Right atrium auricular region (tissue), 2 donors: ENCODE measurements at places on chromosomes 5 and 9. TPM values are rescaled to one million over a fixed set of nuclear protein-coding genes. Genes with fewer than 3 reads are reported as not detected.

DNA sequence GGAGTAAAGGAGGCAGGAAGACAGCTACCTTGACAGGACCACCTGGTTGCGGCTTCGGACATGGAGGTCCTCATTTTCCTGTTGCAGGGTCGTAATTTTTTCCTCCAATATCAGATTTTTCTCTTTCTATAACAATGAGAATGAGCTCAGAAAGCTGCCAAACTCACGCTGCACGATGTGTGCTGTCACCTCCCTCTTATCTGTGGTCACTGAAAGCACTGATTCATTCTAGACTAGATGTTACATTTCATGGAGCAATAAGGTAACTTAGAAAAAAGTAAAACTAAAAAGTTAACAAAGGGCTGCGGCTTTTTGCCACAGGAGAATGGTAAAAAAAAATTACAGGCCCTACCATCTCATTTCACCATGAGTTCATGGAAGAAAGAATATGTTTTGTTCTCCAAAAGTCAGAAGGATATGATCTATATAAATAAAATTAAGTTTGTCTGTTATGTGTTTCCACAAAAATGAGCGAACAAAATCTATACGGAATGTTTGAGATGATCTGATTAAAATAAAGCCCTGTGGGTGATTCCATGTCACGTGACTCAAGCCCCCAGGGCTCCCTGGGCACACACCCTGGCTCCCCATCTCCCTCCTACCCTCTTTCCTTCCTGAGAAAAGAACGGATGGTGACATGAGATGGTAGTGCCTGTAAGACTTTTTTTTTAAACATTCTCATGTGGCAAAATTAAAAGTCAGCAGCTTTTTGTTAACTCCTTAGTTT, 26.9 kb upstream of the ANXA6 start:
- no peak overlapping the region for H3K4me3 ChIP-seq
- H3K36me3 ChIP-seq, result peaks cover 73% of the 10 kb centered on the region
- H3K27ac ChIP-seq, result no peak overlapping the region
- no peaks in the 10 kb centered on the region for H3K4me1 ChIP-seq

- H3K27ac ChIP-seq, result no peak overlapping the region
- DNase-seq, result no peak
- H3K36me3 ChIP-seq, result no peaks in the 10 kb centered on the region
- no peak overlapping the region for H3K4me3 ChIP-seq
- no peaks in the 10 kb centered on the region for H3K27me3 ChIP-seq
Observed at GRCh38 chr5:111968459-111968858, 211.5 kb upstream of the NREP start.

Gene TXNDC8
- not detected for total RNA-seq

Gene PCDHGA3
- 8.9 TPM for total RNA-seq

- no peak overlapping the region for H3K27ac ChIP-seq
- no peaks in the 10 kb centered on the region for H3K4me1 ChIP-seq
- H3K27me3 ChIP-seq, result no peaks in the 10 kb centered on the region
- DNase-seq, result no peak
Observed at GRCh38 chr9:115137526-115137925, 19.6 kb upstream of the TNC start.

- DNase-seq, result no peak
- H3K4me1 ChIP-seq, result no peaks in the 10 kb centered on the region
- H3K27ac ChIP-seq, result no peak overlapping the region
- no peaks in the 10 kb centered on the region for H3K27me3 ChIP-seq
- H3K36me3 ChIP-seq, result no peaks in the 10 kb centered on the region
Observed at GRCh38 chr5:146751781-146752401, 126.7 kb downstream of the PPP2R2B start.

DNA sequence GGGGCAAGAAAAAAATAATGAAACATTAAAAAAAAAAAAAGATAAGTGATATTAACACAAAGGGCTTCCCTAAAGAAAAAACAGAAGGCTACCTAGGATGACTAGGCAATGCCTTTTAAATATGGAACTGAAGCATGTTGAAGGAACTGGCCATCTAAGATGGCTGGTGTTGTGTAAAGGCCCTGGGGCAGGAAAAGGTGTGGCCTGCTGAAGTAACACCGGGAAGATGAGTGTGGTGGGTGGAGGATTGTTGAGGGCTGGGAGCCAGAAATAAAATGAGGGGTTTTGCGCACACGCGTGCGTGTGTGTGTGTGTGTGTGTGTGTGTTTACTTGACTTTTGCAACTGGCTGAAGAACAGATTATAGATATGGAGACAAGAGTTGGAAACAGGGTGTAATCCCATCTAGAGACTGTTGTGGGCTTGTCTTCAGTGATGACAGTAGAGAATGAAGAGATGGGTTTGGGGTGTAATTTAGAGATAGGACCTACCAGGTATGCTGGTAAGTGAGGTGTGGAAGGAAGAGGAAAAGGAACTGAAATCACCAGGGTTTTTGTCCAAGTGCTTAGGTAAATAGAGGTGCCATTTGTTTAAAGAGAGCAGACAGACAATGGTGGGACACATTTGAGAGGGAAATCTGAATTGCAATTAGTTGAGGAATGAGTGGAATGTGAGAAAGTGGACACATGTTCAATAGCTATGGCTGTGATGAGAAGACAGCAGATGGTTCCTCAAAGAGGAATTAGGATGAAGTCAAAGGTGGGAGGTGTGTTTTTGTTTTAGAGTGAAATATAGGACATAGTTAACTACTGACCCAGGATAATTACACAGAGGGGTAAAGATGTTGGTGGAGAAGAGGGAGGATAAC, 33.9 kb downstream of the RAD23B start:
- H3K27me3 ChIP-seq, result no peaks in the 10 kb centered on the region
- no peak for DNase-seq
- no peak overlapping the region for H3K27ac ChIP-seq
- H3K4me1 ChIP-seq, result peaks cover 8% of the 10 kb centered on the region
- H3K4me3 ChIP-seq, result no peak overlapping the region
- H3K36me3 ChIP-seq, result peaks cover 10% of the 10 kb centered on the region

DNA sequence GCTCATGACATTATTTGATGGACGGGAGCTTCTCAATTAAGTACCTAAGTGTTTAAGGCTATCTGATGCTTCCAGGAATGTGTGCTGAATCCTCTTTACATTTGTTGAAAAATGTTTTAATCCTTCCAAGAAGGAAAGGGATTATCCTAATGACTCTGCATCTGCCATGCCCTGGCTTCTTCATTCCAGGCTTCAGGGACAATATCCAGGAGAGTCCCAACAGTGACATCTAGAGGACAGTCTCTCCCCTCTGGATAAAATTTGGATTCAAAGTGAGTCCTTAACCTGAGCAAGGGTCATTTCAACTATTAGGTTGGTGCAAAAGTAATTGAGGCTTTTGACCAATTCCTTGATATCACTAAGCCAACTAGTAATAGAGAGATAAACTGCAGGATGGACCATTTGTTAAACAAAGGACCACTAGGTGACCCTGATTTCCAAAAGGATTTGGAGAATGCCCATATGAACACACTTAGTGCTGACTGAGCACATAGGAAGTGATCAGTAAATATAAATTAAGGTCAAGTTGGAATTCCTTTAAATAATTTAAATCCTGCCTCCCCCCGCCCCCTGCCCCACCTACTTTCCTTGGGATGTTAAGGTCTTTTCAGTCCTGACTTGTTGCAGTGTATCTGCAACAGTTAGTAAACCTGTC, 19.1 kb downstream of the TNFSF8 start:
- no peak overlapping the region for H3K4me3 ChIP-seq
- no peaks in the 10 kb centered on the region for H3K4me1 ChIP-seq
- no peak overlapping the region for H3K27ac ChIP-seq

GRCh38 chr9:128685636-128686489, 3.2 kb upstream of the SET start:
- H3K4me3 ChIP-seq, result no peak overlapping the region
- H3K27ac ChIP-seq, result no peak overlapping the region
- no peak for DNase-seq

GRCh38 chr5:86565197-86565789, 52.4 kb upstream of the COX7C start:
- H3K27me3 ChIP-seq, result no peaks in the 10 kb centered on the region
- no peaks in the 10 kb centered on the region for H3K36me3 ChIP-seq
- no peak for DNase-seq
- no peak overlapping the region for H3K27ac ChIP-seq
- H3K4me3 ChIP-seq, result no peak overlapping the region
- no peaks in the 10 kb centered on the region for H3K4me1 ChIP-seq

GRCh38 chr5:6704361-6704851, 8.8 kb upstream of the TENT4A start:
- no peaks in the 10 kb centered on the region for H3K27me3 ChIP-seq
- H3K4me1 ChIP-seq, result no peaks in the 10 kb centered on the region
- DNase-seq, result no peak

Gene PTCD2
- total RNA-seq, result 9.2 TPM

DNA sequence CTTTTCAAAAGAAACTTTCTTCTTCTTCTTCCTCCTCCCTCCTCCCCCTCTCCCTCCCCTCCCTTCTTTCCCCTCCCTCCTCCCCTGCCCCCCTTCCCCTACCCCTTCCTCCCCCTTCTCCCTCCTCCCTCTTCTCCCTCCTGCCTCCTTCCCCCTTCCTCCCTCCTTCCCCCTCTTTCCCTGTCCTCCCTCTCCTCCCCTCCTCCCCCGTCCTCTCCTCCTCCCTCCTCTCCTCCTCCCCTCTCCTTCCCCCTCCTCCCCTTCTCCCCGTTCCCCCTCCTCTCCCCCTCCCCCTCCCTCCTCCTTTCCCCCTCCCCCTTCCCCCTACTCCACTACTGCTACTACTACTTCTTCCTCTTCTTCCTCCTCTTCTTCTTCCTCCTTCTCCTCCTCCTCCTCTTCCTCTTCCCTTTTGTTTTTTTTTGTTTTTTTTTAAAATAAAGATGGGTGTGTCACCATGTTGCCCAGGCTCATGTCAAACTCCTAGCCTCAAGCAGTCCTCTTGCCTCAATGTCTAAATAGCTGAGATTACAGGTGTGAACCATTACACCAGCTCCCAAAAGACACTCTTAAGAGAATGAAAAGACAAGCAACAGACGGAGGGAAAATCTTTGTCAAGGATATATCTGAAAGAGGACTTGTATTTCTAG, 87.5 kb downstream of the SCAMP1 start:
- no peak overlapping the region for H3K4me3 ChIP-seq
- H3K27me3 ChIP-seq, result no peaks in the 10 kb centered on the region
- no peaks in the 10 kb centered on the region for H3K4me1 ChIP-seq
- DNase-seq, result no peak

DNA sequence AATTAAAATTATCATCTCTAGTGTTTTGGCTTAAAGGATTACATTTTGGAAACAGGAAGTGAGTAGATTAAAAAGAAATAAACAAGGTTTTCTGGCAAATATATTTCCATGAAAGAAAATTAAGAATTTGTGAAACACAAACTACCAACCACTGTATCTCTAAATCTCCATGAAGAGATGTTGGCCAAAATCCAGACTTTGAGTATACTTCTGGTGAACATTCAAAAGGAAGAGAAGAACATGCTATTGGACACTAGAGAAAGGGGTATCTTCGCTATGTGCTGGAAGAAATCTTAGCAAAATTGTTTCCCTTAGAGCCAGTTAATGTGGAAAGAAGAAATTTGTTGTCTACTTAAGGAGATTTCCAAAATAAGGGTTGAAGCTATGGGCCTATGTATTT, 710.4 kb upstream of the CTNND2 start:
- DNase-seq, result no peak
- no peaks in the 10 kb centered on the region for H3K4me1 ChIP-seq
- H3K4me3 ChIP-seq, result no peak overlapping the region
- no peaks in the 10 kb centered on the region for H3K27me3 ChIP-seq

DNA sequence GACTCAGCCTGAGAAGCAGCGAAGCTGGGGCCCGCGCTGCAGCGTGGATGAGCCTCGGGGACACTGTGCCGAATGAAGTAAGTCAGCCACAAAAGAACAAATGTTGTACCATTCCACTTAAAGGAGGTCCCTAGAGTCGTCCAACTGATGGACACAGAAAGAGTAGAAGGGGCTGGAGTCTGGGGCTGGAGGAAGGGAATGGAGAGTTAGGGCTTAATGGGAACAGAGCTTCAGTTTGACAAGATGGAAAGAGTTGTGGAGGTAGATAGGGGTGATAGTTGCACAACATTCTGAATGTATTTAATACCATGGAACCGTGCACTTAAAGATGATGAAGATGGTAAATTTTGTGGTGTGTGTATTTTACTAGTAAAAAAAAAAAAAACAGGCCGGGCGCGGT, 119.9 kb downstream of the EHMT1 start:
- H3K4me3 ChIP-seq, result no peak overlapping the region
- H3K27ac ChIP-seq, result no peak overlapping the region
- H3K27me3 ChIP-seq, result no peaks in the 10 kb centered on the region
- no peaks in the 10 kb centered on the region for H3K4me1 ChIP-seq

Gene ARHGEF39
- not detected for total RNA-seq

- no peak overlapping the region for H3K27ac ChIP-seq
- H3K36me3 ChIP-seq, result no peaks in the 10 kb centered on the region
- no peaks in the 10 kb centered on the region for H3K27me3 ChIP-seq
Observed at GRCh38 chr5:143966280-143966679, 154.3 kb downstream of the HMHB1 start.

GRCh38 chr5:25458628-25459027, 813.9 kb upstream of the CDH10 start:
- no peak for DNase-seq
- no peaks in the 10 kb centered on the region for H3K36me3 ChIP-seq
- no peak overlapping the region for H3K4me3 ChIP-seq
- no peaks in the 10 kb centered on the region for H3K27me3 ChIP-seq
- H3K27ac ChIP-seq, result no peak overlapping the region

Gene CCDC180
- total RNA-seq, result 0.98 TPM

- H3K27me3 ChIP-seq, result no peaks in the 10 kb centered on the region
- no peak overlapping the region for H3K4me3 ChIP-seq
- H3K36me3 ChIP-seq, result no peaks in the 10 kb centered on the region
- no peaks in the 10 kb centered on the region for H3K4me1 ChIP-seq
- DNase-seq, result no peak
- no peak overlapping the region for H3K27ac ChIP-seq
Observed at GRCh38 chr5:17398431-17398830, 99.6 kb upstream of the TAF11L2 start.
